ENCODE measurements at places on chromosomes 7 and 10.

DNA sequence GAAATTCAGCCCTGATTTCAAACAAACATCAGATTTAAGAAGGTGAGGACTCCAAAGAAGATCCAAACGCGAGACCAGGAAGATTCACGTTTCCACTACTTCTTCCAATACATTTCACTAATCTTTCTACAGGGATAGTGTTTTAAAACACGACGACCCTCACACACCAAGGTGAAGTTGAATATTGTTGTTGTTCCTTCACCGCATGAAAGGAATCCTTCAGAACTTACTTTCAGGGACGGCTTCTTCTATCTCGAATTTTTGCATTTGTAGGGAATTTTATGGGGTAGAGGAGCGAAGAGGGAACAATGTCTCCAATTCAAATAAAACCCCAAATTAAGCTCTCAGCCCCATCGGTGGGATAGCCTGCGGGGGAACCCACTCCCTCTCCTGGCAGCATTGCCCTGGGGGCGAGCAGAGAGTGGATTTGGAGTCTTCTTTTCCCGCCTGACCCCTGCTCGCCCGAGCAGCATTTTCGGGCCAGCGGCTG lies 1.5 kb upstream of the GATA3 start:
- DNase-seq = no peak

DNA sequence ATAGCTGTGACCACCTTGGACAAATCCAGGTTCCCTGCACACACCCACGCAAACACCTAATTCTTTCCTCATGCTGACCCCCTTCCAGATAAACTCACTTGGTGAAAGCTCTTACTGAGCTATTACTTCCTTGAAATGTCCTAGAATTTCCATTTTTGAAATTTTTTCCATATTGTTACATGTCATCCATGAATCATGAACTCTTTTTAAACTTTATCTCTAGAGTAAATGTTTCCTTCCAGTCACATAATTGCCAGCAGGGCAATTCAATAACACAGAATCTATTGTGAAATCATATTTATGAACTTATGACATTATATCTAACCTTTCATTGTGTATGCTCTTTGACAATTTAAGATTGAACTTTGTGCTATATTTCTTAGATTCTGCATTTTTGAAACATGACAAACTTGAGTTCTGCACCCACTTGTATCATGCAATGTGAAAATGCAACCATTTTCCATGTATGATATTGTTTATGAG lies 26.8 kb upstream of the FGL2 start:
- no peak for DNase-seq

DNA sequence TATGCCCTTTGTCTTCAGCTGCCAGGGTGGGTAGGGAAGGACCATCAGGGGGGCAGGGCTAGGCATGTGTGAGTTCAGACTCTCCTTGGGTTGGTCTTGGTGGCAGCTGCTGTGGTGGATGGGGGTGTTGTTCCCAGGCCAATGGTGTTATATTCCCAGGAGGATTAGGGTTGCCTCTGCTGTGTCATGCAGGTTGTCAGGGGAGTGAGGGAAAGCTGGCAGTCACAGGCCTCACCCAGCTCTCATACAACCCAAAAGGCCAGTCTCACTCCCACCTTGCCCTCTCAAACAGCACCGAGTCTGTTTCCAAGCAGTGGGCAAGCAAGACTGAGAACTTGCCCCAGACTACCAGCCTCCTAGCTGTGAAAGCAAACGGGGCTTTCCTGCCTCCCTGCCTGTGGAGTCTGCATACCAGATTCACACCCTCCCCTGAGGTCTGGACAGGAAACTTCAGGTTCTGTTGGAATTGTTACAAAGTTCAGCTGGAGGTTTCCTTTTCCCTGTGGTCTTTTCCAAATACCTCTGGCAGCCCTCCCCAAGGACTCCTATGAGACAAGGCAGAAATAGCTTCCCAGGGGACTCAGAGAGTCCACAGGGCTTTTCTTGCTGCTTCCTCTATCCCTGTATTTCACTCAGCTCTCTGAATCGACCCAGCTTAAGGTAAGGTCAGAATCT lies 1.4 kb downstream of the HYAL4 start:
- no peak for DNase-seq

DNA sequence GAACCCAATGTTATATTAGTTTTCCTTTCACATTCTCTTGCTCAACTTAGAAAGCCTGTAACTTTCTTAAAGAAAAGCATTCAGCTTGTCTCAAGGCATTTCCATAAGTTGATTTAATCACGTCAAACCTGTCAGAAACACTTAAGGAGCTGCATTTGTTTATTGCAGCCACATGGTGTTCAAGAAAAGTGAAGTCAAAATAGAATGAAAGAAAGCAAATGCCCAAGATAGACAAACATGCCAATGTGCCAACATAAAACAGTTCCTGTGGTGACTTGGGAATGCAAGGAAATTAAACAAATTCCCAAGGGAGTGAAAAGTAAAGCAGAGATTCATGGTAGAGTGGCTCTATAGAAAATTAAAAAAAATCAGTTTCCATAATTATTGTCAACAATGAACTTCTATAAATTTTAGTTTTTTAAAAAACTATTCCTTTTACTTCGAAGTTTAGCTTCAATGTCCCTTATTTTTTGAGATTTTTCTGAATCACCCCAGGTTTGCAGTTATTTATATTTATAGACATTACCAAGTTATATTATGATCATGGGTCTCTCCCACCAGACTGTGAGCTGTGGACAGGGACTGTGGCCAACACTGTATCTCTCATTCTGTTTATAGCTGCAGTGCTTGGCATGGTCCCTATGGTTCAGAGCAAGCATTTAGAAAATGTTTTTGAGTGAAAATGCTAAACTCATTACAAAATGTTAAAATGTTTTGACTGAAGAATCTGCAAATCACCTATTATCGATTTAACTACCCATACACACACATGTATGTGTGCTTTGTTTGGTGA lies 887.4 kb downstream of the REEP3 start:
- DNase-seq = no peak

DNA sequence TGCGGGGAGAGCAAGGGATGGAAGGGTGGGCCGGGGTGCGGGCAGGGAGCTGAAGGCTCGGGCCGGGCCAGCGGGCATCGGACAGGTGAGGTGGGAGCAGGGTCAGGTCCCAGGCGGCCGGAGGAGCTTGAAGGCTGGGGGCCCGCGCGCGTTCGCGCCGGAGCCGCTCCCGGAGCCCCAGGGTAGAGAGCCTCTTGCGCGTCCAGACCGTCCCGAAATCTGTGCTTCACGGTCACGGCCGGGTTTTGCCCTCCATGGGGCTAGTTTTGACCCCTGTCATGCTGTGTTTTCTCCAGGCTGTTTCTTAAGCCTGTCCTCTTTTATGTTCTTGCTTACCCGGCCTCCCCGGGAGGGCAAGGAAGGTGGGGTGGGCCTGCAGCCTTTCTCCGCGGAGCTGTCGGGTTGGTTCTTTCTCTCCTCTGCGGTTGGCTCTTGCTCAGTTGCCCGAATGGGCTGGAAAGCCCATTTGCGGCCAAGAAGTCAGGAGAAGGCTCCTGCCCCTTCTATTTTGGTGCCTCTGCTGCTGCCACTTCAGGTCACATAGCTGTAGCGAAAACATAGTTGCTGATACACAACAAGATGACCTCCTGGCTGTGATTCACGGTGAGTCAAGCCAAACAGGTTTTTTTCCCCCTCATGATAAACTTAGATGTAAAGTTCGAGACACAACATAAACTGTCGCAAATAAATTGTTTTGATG lies 650 bp downstream of the UBE2D1 start:
- no peak for DNase-seq

- DNase-seq = no peak
Measured at GRCh38 chr7:12322284-12322902, 81.3 kb downstream of the VWDE start.

GRCh38 chr10:112766636-112767035 lies 183.4 kb upstream of the TCF7L2 start:
- DNase-seq = no peak

GRCh38 chr10:16700331-16700730 lies 116.9 kb downstream of the RSU1 start:
- DNase-seq = no peak

DNA sequence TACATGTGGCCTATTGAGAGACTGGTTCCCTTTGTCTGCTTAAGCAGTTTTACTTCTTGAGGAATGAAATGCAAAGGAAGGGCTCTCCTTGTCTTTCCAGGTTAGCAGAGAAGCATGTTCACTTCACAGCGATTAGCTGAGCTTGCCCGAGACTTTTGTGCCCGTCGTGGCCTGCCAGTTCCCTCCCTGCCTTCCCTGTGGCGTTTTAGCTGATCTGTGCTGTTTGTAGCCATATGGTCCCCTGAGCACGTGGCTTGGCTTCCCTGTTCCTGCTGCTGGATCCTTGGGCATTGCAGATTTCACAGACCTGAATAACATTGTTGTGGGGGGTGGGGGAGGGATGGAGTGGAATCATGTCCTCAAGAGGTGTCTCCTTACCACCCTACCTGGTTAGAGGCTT lies 61.8 kb downstream of the SND1 start:
- no peak for DNase-seq

GRCh38 chr10:34172936-34173533 lies 642.1 kb downstream of the PARD3 start:
- DNase-seq = no peak

All from SJSA1 (cell line).